Liver (tissue), 10 donors: ENCODE measurements at places on chromosomes 12 and 14.

GRCh38 chr14:77640756-77641533 lies 24.5 kb upstream of the SPTLC2 start:
- no peak for DNase-seq
- H3K4me3 ChIP-seq, result no peak overlapping the region
- H3K27me3 ChIP-seq, result no peaks in the 10 kb centered on the region

DNA sequence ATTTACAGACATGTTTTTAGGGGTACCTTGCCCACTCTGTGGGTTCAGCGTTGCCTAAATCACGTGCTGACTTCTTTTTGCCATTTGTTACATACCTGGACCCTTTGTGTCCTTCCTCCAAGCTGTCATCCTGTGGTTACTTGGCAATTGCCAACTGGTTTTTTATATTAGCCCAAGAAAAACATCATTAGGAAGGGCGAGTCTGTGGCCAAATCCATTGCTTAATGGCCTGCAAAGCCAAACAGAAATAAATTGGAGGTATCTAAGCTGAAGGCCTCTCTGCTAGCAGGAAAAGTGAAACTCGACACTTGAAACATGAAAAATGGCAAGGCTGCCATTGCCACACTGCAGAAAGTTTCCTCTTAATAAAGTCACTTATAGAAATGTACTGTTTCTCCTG lies 190.4 kb downstream of the NUAK1 start:
- no peaks in the 10 kb centered on the region for H3K36me3 ChIP-seq
- H3K4me1 ChIP-seq, result no peaks in the 10 kb centered on the region
- H3K27me3 ChIP-seq, result no peaks in the 10 kb centered on the region
- no peak for DNase-seq
- H3K4me3 ChIP-seq, result no peak overlapping the region
- no peak overlapping the region for H3K27ac ChIP-seq

DNA sequence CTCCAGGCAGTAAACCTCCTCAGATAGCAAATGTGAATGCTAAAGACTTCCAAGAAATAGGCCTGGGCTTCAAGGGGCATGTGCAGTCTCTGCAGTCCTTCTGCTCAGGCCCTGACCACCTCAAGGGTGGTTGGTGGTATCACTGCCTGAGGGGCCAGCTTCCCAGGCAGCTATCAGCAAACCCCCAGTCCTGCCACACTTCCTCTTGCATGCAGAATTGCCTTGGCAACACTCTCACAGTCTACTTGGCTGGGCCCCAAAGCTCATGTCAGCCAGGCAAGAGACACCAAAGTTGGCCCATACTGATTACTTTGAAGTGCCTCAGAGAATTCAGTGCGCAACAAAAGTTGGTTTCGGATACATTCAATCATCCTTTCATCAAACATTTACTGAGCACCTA lies 3.5 kb upstream of the ASB8 start:
- H3K36me3 ChIP-seq, result no peaks in the 10 kb centered on the region
- no peak overlapping the region for H3K4me3 ChIP-seq
- H3K27ac ChIP-seq, result no peak overlapping the region
- peak; percentile 46 for DNase-seq

GRCh38 chr14:51147183-51147582 lies 52.3 kb upstream of the TRIM9 start:
- no peaks in the 10 kb centered on the region for H3K36me3 ChIP-seq
- H3K27ac ChIP-seq, result no peak overlapping the region
- H3K27me3 ChIP-seq, result no peaks in the 10 kb centered on the region
- no peaks in the 10 kb centered on the region for H3K4me1 ChIP-seq

GRCh38 chr14:80637756-80638619 lies 303.6 kb downstream of the CEP128 start:
- no peak overlapping the region for H3K27ac ChIP-seq
- no peaks in the 10 kb centered on the region for H3K4me1 ChIP-seq
- no peaks in the 10 kb centered on the region for H3K27me3 ChIP-seq
- H3K4me3 ChIP-seq, result no peak overlapping the region

- no peak overlapping the region for H3K27ac ChIP-seq
- DNase-seq, result no peak
- H3K4me3 ChIP-seq, result no peak overlapping the region
- H3K36me3 ChIP-seq, result no peaks in the 10 kb centered on the region
- no peaks in the 10 kb centered on the region for H3K27me3 ChIP-seq
These were observed 163.0 kb upstream of the NRXN3 start for GRCh38 chr14:78007160-78007559.

DNA sequence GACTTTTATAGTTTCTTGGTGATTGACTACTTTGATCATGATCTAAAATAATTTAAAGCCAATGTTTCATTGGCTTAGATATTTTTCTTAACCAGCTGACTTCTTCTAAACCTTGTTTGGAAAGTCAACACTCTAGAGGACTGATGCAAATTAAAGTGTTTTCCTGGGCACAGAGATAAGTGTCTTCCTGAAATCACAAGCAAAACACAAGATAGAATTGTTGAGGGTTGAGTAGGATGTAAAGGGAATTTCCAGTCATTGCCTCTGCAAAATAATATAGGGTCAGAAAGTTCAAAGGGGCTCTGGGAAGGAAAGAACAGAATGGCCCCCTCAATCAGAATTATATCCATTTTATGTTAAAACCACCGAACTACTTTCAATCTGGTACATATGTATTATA lies 156.3 kb upstream of the LRIG3 start:
- no peak overlapping the region for H3K27ac ChIP-seq
- no peaks in the 10 kb centered on the region for H3K27me3 ChIP-seq
- no peaks in the 10 kb centered on the region for H3K36me3 ChIP-seq
- no peaks in the 10 kb centered on the region for H3K4me1 ChIP-seq

GRCh38 chr14:37939442-37940028 lies 268.2 kb upstream of the SSTR1 start:
- H3K4me3 ChIP-seq, result no peak overlapping the region
- no peaks in the 10 kb centered on the region for H3K4me1 ChIP-seq
- no peak for DNase-seq
- H3K27ac ChIP-seq, result no peak overlapping the region
- H3K36me3 ChIP-seq, result no peaks in the 10 kb centered on the region
- no peaks in the 10 kb centered on the region for H3K27me3 ChIP-seq

- no peak overlapping the region for H3K4me3 ChIP-seq
- peaks cover 64% of the 10 kb centered on the region for H3K36me3 ChIP-seq
- H3K27ac ChIP-seq, result peak overlapping the region; percentile 5
- H3K4me1 ChIP-seq, result peaks cover 38% of the 10 kb centered on the region
These were observed 7.5 kb downstream of the TMED2 start for GRCh38 chr12:123591702-123592481.

DNA sequence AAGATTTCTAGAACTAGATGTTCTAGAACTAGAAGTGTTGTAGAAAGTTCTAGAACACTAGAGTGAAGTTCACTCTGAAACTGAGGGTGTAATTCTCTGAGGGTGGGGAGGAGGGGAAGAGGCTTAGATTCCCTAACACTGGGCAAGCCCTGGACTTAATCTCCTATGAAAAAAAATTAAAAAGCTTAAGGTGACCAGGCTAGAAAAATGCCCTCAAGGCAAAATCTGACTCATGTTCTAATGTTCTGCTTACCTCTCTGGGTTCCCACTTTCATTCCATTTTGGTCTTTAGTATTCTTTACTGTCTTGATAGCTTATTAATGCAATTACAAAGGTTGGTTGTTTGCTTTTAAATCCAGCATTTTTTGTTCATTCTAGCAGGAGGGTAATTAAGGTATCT lies 101.5 kb downstream of the KICS2 start:
- H3K36me3 ChIP-seq, result no peaks in the 10 kb centered on the region
- no peaks in the 10 kb centered on the region for H3K27me3 ChIP-seq
- H3K4me3 ChIP-seq, result no peak overlapping the region
- DNase-seq, result no peak

- no peak overlapping the region for H3K4me3 ChIP-seq
- no peaks in the 10 kb centered on the region for H3K4me1 ChIP-seq
These were observed 212.4 kb downstream of the EGLN3 start for GRCh38 chr14:33738491-33738890.

DNA sequence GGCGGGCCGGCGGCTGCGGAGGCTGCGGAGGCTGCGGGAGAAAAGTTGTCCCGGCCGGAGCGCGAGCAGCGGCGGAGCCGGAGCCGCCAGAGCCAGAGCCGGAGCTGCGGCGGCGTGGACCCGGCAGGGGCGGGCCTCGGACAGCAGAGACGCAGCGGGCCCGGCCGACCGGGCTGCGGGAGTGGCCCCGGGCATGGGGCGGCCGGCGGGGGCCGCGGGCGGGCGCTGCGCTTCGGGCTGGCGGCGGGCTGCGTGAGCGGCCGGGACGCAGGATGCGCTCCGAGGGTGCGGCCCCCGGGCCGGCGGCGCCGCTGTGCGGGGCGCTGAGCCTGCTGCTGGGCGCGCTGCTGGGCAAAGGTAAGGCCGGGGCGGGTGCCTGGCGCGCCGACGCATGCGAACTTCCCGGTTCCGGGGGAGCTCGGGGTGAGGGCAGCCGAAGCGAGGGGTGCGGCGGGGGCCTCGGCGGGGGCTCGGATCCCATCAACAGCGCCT lies at the start of gene TMEM132C:
Gene TMEM132C (plus strand): TSS at position 40 of the 492 bp plus-strand sequence. CDS start 233 bp downstream, at position 273.
- peak within 1 kb of the TSS; percentile 40 for H3K4me3 ChIP-seq
- no peak for DNase-seq
- H3K36me3 ChIP-seq, result no peaks in the 10 kb centered on the region
- H3K4me1 ChIP-seq, result no peaks in the 10 kb centered on the region
- no peaks in the 10 kb centered on the region for H3K27me3 ChIP-seq
- H3K27ac ChIP-seq, result no peak within 1 kb of the TSS

GRCh38 chr14:47189911-47190484 lies 485.4 kb downstream of the MDGA2 start:
- no peaks in the 10 kb centered on the region for H3K27me3 ChIP-seq
- H3K27ac ChIP-seq, result no peak overlapping the region
- no peak overlapping the region for H3K4me3 ChIP-seq
- H3K4me1 ChIP-seq, result peaks cover 5% of the 10 kb centered on the region

- DNase-seq, result no peak
- H3K27ac ChIP-seq, result no peak overlapping the region
- H3K27me3 ChIP-seq, result no peaks in the 10 kb centered on the region
These were observed 25.6 kb upstream of the CABP1 start for GRCh38 chr12:120614848-120615247.

GRCh38 chr12:55607821-55608594 lies 28.7 kb upstream of the OR10P1 start:
- no peak overlapping the region for H3K27ac ChIP-seq
- no peaks in the 10 kb centered on the region for H3K27me3 ChIP-seq
- DNase-seq, result no peak
- H3K4me1 ChIP-seq, result peaks cover 4% of the 10 kb centered on the region
- H3K4me3 ChIP-seq, result no peak overlapping the region

DNA sequence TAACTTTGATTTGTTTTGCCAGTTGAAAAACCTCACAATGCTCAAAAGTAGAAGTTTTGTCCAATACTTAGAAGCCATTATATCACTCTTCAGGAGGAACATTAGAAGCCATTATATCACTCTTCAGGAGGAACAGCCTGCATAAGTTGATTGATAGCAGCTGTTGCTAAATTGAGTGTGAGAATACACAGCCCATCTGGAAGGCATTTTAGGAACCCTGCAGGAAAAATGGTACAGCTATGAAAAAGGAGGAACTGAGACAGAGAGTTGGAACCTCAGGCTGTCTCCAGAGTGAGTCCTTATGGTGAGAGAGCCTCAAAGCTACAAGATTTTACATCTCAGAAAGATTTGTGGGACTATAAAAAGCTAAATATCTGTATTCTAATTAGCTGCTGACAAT lies 207.0 kb downstream of the MYRFL start:
- H3K4me1 ChIP-seq, result no peaks in the 10 kb centered on the region
- DNase-seq, result no peak
- H3K27me3 ChIP-seq, result no peaks in the 10 kb centered on the region
- H3K36me3 ChIP-seq, result no peaks in the 10 kb centered on the region
- no peak overlapping the region for H3K27ac ChIP-seq
- H3K4me3 ChIP-seq, result no peak overlapping the region

GRCh38 chr12:44358636-44359035 lies 517.5 kb downstream of the NELL2 start:
- H3K4me1 ChIP-seq, result no peaks in the 10 kb centered on the region
- DNase-seq, result no peak
- no peaks in the 10 kb centered on the region for H3K36me3 ChIP-seq
- H3K27me3 ChIP-seq, result no peaks in the 10 kb centered on the region
- H3K4me3 ChIP-seq, result no peak overlapping the region

GRCh38 chr14:90512329-90512991 lies 115.6 kb downstream of the CALM1 start:
- no peaks in the 10 kb centered on the region for H3K4me1 ChIP-seq
- H3K27me3 ChIP-seq, result no peaks in the 10 kb centered on the region
- no peak overlapping the region for H3K27ac ChIP-seq
- no peaks in the 10 kb centered on the region for H3K36me3 ChIP-seq
- H3K4me3 ChIP-seq, result no peak overlapping the region

DNA sequence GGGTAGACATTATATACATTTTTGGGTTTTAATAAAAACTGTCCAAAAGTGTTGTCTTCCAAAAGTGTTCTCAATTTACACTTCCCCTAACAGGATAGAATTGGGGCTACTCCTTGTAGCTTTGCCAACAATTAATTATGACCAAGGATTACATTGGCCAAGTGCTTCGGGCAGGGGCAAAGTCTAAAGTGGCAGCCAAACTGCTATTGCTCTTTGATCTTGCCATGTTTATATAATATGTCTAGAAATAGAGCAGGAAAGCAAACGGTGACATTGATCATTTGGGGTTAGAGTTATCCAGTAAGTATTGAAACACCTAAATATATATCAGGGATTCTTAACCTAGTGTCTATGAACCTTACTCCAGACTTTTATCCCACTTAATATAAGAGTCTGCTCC lies 31.2 kb upstream of the IGF1 start:
- H3K27me3 ChIP-seq, result no peaks in the 10 kb centered on the region
- H3K36me3 ChIP-seq, result no peaks in the 10 kb centered on the region
- H3K4me3 ChIP-seq, result no peak overlapping the region
- no peak for DNase-seq
- peaks cover 4% of the 10 kb centered on the region for H3K4me1 ChIP-seq

DNA sequence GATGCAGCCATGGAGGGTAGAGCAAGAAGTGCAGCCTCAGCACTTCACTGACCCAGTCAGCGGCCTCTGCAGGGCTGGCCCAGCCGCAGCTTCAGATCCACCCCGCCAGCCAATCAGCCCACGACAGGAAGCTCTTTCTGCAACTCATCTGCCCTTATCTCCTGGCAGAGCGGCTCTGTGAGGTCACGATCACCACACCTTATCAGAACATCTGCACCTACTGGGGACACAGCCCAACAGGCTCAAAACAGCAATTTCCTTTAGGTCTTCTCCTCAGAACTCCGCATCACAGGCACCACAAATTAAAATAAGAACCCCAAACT lies 287.3 kb downstream of the BCL11B start:
- H3K4me1 ChIP-seq, result no peaks in the 10 kb centered on the region
- H3K36me3 ChIP-seq, result no peaks in the 10 kb centered on the region
- no peak overlapping the region for H3K27ac ChIP-seq
- peak; percentile 61 for DNase-seq

GRCh38 chr12:106240821-106241220 lies 7.0 kb downstream of the CKAP4 start:
- H3K4me1 ChIP-seq, result peaks cover under 1% of the 10 kb centered on the region
- H3K4me3 ChIP-seq, result no peak overlapping the region
- peaks cover 23% of the 10 kb centered on the region for H3K36me3 ChIP-seq
- H3K27me3 ChIP-seq, result no peaks in the 10 kb centered on the region
